ENCODE measurements at places on chromosomes 7 and 10.

DNA sequence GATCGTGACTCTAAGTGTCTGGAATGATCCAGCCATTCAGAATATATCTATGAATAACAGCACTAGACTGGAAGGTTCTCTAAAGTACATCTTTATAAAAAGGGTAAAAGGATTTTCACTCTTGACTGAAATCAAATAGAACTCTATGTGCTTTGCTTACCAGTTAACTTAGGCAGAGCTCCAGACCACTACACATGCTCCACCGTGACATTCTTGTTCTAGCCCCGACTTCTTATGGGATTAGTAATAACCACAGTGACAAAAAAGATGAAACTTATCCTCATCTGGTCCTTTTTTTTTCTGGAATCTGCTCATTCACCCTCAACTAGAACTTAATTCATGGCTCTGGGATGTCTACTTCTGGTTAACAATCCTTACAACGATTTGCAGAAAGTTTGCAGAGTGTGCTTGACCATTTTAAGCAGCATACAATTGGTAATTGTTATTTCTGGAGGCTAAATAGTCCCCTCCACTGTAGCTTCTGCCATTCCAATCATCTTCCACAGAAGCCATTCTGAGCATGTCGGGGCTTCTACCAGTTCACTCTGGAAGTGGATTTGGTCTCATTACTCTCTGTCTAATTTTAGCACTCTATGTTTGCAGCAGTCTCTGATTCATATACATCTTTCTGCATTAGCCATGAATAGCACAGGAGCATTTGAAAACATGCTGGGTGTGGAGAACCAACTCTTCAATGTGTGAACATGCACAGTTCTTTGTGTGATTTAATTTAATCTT is 163.7 kb upstream of the CDC14C start:
- DNase-seq = no peak

DNA sequence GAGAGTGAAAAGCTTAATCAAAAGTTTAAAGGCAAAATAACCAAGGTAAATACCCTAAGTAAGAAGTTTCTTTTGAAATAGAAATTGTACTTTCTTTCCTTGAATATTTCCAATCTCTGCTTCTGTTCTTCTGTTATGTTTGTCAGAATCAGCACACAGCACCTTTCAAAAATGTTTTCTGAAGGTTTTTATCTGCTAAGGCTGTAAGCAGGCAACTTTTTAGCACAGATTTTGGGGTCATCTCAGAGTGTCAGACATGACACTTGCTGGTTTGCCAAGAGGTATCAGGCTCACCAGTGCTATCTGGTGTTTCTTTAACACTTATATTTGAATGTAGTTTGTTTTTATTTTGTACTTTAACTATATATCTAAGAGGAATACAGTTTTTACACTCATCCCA is 94.2 kb downstream of the CDK6 start:
- DNase-seq = no peak

DNA sequence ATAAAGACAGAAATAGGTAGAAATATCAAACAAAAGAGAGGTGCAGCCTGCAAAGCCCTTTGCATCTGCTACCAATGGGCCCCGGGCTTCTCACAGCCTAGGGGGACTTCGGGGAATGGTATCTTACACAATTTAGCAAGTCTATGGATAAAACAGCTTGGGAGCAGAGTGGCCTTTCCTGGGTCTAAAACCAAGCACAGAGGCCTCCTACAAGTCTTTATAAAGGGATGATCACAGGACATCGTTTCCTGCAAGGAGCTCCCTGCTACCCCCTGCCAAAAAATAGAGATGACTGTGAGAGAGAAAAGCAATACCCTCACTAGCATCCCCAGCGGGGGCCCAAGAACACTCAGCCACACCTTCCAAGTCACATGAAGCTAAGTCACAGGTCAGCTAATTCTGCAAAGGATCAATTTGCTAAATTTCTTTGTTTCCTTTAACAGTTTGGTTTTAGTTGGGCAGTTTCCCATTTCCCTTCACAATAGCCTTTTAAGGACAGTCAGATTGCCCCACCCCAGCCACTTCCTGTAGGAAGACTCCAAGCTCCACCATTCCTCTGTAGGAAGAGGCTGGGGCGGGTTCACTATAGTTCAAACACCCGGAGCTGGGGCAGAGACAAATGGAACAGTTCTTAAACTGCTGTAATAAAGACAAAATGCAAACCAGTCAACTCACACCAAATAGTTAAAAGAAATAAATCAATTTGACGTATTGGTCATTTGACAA is 105.5 kb downstream of the SLIT1 start:
- no peak for DNase-seq

DNA sequence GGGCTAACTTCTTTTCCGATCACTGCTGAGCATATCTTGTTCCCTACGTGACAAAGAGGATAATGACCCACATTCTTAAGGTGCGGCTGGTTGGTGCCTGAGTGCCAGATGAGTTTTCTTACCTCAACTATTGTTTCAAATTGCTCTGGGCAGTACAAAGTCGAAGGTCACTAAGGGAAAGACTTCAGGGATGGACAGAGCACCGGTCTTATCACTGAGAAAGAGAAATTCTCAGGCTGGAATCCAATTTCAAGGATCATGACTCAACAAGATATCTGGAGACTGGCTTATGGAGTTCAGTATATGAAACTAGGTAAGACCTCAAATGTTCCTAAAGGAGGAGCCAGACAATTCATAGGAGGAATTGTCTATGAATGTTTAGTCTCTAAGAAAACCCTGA is 780.3 kb downstream of the SUGCT start:
- no peak for DNase-seq

DNA sequence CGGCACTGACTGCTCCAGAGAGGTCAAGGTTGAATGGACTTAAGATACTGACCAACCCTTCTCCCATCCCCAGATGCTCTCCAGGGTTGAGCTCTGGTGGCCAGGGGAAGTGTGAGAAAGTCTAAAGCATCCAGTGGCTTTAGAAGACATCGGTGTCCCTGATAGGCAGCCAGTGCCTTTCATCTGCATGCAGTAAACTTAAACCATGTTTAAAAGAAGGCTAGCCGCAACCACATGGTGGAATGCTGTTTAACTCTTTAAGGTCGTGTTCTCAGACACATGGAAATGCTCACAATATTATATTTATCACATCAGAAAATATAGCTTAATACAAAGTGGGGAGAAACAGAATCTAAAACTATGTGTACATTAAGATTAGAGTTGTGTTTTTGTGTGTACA is 137.0 kb downstream of the CNNM2 start:
- no peak for DNase-seq

- no peak for DNase-seq
These were observed 85.4 kb downstream of the MKX start for GRCh38 chr10:27660268-27660667.

- DNase-seq = no peak
These were observed 151.8 kb downstream of the DPP6 start for GRCh38 chr7:154204046-154204445.

- DNase-seq = peak; percentile 17
These were observed at the start of gene MYOF for GRCh38 chr10:93482145-93482834. Gene MYOF, minus strand, starts transcription at chr10:93482334. Its CDS starts 140 bp downstream, at chr10:93482194.

Data from NCI-H1092 (cell line).